ENCODE measurements at places on chromosomes 13 and 19.

DNA sequence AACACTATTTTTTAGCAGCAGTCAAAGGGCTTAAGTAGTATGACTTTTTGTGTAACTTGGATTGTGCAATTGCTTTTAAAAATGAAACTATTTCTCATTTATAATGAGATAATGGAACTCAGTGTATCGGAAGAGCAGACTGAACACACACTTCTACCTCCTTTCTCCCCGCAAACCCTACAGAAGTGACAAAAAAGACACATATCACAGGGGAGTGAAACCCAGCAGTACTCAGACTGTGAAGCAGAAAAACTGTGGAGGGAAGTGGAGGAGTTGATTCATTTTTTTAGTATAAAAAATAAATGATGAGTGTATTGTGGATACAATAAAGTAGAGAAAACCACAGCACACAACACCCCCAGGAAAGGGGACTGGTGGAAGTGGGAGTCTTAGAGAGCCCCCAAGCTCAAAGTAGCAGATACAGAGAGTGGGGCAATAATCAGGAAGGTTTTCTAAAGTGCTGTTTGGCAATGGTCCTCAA is 9.7 kb downstream of the LPAR6 start:
- peak; percentile 11 for DNase-seq

DNA sequence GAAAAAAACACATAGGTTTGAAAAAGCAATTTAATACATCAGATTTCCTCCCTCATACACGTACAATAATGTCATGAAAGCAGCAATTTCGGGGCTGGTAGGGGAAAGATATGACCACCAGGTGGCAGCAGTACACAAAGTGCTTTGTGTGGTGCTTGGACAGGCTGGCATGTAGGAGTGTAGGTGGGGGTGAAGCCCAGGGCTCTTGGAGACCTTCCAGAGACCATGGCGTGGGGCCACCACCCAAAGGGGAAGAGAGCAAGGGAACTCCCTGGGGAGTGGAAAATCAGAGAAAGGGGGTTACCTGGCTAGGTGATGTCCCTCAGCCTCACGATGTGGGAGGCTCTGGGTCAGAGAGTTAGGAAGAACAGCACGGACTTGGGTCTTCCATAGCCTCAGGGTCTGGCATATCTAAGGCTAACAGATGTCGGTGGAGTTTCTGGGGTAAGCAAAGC is 11.8 kb upstream of the CCNA1 start:
- DNase-seq, result no peak

GRCh38 chr19:35882114-35882832 is 13.9 kb downstream of the APLP1 start:
- peak; percentile 50 for DNase-seq

GRCh38 chr19:16355293-16356043 is 30.8 kb downstream of the KLF2 start:
- no peak for DNase-seq

- DNase-seq, result no peak
These were observed 11.4 kb upstream of the STARD13 start for GRCh38 chr13:33296793-33297425.

GRCh38 chr19:12295191-12295590 is 508 bp upstream of the ZNF44 start:
- DNase-seq, result no peak

- no peak for DNase-seq
These were observed 143.6 kb upstream of the SERP2 start for GRCh38 chr13:44230071-44230470.

DNA sequence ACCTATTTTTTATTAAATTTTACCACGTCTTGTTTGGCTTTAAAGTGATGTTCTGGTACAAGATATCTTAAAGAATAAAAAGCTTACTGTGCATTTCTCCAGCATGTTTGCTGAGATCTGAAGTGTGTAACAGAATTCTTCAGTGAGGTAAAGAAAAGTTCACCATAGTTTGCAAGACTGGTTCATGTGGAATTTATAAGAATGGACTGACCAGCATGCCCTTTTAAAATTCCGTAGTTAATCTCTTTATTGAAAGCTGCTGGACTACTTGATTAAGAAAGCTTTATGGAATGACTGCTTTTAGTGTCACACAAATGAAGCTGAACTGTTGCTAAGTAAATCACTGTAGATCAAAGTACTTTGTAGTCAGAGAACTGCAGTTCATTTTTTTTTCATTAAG is 119.2 kb downstream of the GPC6 start:
- no peak for DNase-seq

GRCh38 chr19:1851654-1852580 is 3.6 kb upstream of the REXO1 start:
- DNase-seq, result peak; percentile 39

DNA sequence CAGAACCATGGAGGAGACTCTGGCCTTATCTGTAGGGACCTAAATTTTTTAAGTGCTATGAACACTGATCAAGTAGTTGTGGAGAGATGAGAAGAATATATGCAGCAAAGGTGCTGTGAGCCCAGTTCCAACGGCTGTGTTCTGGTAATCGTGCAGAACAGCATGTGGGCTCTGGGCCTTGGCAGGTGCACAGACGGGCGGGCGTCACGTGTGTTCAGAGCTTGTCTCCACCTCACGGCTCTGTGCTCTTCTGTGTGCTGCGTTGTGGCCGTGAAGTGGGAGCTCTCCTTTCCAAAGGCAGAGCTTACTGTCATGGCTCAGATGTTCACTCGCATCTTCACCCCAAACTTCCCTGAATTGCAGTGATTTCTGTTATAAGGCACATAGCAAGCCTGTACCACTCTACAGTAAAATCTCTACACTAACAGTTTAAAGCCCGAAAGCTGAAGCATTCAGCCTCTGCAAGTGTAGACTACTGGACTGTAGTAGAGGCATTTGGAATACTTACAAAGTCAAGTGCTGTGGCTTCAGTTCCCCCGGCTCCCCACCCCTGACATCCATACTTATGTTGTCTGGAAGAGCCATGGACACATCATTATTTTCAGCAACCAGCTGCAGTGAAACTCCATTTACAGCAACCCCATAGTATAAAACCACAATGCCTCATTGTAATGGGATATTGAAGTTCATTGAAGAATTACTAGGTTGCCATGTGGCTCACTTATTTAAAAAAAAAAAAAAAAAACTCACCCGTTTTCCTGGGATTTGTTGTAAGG is 27.5 kb upstream of the TEX29 start:
- no peak for DNase-seq

GRCh38 chr19:41521931-41522555 is 53.9 kb upstream of the CEACAM21 start:
- peak; percentile 48 for DNase-seq

GRCh38 chr13:21672287-21672680 is 1.4 kb downstream of the FGF9 start:
- DNase-seq, result no peak

DNA sequence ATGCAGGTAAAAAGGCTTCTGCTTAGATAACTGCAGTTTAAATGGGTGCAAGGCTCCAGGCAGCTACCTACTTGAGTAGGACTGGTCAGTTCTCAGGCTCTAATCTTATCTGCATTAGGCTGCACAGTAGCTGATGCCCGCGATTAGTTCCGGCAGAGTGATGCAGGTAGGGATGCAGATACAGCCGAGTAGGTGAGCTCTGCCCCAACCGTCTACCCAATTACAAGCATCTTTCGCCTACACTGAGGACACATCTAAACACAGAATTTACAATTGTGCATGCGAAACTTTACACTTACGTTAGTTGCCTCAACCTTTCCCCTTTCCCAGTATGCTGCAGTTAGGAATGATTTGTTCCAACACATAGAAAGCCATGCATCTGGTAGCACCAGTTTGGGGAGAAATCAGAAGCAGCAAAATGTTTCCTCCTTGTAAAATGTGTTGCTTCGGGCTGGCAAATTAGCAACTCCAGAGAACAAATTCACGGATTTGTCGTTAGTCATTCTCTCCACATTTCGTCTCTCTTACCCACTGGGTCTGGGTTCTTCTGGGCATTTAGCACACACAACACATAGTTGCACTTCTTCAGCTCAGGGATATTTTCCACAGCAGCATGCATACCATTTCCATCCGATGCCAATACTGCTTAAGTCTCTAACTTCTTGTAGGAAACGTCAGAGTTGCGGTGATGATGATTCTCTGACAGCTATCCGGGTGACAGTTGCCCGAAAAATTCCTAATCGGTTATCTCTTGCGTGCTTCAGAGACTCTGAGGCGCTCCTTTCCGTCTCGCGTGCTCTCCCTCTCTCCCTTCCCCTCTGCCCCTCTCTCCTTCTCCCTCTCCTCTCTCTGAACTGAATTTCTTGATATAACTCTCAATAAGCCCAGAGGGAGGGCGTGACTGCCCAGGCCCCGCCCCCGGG is at the start of gene PCDH9:
TSS of gene PCDH9 (minus strand) at position 856 of the 923 bp plus-strand sequence. CDS start 1,896 bp downstream, outside the sequence.
- no peak for DNase-seq

GRCh38 chr19:35462476-35462953 is 14.5 kb downstream of the FFAR2 start:
- DNase-seq, result peak; percentile 96

GRCh38 chr19:2051773-2052704 is 995 bp upstream of the MKNK2 start:
- peak; percentile 49 for DNase-seq

DNA sequence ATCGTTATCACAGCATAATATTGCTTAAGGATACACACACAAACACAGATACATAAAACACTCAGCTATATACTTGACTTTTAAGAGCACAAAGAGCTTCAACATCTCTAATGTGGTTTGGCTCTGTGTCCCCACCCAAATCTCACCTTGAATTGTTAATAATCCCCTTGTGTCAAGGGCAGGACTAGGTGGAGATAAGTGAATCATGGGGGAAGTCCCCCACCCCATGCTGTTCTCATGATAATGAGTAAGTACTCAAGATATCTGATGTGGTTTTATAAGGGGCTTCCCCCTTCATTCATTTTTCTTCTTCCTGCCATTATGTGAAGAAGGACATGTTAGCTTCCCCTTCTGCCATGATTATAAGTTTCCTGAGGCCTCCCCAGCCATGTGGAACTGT is 481.4 kb downstream of the PCDH9 start:
- DNase-seq, result no peak

DNA sequence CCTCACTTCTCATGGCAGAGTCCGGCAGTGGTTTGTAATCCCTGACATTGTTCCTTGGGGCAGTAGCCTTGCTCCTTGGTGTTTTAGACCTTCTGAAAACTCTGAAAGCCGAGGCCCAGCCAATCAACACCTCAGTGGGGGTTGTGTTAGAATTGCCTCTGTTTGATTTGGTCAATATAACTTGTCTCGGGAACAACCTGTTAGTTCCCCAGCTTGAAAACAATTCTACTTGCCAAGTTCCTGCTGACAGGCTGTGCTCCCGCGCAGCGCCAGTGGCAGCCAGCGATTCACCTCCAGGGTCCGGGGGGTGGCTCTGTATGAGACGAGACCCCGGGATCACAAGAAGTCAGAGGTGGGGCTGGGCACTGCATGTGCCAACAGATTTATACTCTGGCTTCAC is 81.4 kb upstream of the MEDAG start:
- no peak for DNase-seq

DNA sequence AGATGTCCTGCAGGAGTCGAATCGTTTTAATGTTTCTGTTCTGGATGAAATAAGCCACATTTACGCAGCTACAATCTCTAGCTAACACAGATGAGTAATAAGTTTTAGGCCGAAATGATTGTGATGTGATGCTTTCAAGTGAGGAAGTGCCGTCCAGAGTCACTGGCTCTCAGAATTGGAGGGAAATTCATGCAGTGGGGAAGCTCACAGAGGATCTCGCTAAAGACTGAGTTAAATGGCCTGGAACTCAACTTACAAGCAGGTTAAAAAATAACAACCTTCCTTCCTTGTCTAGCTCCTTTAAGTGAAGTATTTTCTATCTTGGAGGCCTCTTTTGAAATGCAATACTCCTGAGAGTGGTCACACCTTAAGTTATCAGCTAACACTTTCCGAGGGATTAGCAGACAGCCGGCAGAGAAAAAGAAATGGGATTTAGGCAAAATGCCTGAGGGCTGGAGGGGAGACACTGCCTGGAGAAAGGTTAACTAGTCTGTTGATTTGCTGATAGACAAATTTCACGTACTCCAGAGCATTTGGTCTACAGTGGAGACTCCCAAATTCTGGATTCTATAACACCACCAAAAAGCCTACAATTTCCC is 74.2 kb downstream of the IRS2 start:
- DNase-seq, result no peak

DNA sequence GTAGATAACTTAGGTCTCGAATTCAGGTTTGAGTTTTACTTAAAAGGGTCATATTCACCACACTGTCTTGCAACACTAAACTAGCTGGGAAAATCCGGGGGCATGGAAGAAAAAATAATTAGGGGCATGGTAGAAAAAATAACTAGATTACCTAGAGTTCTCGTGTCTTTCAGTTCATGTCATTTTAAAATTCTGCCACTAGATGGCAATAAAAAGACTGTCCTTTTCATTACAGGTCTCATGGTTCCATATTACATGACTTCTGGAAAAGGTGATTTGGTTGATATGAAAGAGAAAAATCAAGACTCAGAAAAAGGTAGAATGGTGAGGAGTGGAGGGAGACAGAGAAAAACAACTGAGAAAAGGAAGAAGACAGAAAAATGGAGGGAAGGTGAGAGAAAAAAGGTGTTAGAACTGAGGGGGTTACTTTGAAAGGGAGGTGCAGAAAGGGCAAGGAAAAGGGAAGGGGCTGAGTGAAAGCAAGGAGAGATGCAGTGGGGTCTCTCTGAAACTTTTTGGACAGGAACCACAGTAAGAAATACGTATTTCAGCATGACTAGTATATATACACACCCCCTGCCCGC is 299.0 kb downstream of the KLF12 start:
- no peak for DNase-seq

DNA sequence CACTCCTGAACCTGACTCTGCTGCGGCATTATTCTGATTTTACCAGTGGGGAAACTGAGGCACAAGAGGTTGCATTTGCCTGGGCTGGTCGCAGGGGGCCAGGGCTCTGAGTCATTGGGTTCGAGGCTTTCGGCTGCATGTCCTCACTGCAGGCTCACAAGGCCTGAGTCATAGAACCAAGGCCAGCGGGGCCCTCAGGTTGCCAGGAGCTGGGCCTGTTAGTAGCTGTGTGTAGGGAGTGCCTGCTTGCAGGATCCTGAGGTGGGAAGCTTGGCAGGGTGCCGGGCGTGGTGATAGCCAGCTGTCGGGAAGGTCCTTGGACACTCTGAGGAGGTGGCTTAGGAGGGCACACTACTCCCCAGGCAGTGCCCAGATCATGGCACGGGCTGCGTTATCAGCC is 21.6 kb upstream of the F2RL3 start:
- no peak for DNase-seq

GRCh38 chr13:80572308-80572922 is 231.5 kb upstream of the SPRY2 start:
- DNase-seq, result no peak

DNA sequence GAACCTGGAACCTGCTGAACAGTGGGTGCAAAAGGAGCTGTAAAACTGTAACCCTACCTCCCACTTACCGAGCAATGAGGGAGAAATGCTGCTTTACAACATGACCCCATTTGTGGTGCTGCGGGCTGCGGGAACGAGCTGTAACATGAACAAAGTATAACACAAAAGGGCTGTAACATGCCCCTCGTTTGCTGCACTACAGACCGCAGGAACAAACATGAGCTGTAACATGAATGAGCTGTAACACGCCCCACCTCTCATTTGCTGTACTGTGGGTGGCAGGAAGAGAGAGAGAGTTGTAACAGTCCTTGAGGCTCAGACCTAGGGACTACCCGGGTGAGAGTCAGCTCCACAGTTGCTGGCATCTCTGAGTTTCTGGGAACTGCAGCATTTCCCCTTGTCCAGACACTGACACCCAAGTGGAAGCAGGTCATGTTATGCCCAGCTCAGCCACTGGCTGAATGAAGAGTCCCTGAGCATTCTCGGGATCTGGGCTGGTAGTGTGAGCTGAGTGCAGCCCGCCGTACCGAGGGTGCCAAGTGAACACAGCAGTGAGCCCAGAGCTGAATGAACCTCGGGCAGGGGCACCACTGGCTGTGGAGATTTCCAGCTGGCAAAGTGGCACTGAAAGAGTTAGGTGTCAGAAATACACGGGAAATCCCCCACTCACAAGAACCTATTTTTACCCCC is 1385.3 kb upstream of the SPRY2 start:
- DNase-seq, result no peak

Data from T-helper 2 cell (primary cell).